Stimulated activated naive CD8-positive, alpha-beta T cell treated with anti-CD3 and anti-CD28 coated beads, Interleukin-15, amount 100 ng/mL, for 72 hours (primary cell): ENCODE measurements at places on chromosomes 6 and 20.

- DNase-seq: peak; percentile 8
Measured at GRCh38 chr20:13819885-13820645, 35.2 kb downstream of the NDUFAF5 start.

DNA sequence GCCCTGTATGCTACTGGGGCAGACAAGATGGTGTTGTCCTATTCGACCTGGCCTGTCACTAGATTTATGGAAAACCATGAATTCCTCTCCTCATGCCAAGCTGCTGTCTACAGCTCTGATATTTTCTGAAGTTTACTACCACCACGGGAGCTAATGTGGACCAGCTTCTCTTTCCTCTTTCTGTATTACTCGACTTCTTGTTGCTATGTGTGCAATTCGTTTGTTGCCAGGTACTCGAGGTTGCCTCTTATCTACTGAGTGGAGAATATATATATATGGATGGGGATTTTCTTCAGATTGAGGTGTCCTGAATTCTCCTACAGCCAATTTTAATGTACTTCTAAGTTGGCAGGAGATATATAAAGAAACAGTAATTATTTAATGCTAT is 34.7 kb downstream of the MAN1A1 start:
- DNase-seq: no peak

DNA sequence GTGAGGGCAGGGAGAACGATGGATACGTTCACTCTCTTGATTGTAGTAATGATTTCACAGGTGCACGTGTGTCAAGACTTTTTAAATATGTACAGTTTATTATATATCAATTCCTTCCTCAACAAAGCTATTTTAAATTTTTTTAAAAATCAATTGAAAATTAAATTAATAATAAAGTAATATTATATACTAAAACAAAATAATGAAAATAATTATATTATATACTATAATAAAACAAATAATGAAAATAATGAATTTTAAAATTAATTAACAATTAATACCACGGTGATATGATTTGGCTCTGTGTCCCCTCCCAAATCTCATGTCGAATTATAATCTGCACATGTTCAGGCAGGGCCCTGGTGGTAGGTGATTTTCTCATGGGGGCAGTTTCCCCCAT is 42.7 kb downstream of the ADGRF5 start:
- DNase-seq: no peak

GRCh38 chr6:115706324-115706723 is 354.4 kb downstream of the FRK start:
- no peak for DNase-seq

DNA sequence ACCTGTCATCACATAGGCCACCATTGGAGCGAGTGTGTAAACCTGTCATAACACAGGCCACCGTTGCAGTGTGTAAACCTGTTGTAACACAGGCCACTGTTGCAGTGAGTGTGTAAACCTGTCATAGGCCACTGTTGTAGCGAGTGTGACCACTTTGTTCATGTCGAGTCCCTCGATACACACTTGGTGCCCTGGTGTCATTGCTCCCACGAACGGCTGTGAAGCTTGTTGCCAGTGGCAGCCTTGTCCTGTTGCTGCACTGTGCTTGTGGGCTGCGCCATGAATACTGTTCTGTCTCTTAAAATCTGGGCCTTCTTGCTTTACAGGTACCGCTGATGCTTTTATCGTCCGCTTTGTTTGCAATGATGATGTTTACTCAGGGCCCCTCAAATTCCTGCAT is 61.4 kb upstream of the SLC22A1 start:
- DNase-seq: no peak

DNA sequence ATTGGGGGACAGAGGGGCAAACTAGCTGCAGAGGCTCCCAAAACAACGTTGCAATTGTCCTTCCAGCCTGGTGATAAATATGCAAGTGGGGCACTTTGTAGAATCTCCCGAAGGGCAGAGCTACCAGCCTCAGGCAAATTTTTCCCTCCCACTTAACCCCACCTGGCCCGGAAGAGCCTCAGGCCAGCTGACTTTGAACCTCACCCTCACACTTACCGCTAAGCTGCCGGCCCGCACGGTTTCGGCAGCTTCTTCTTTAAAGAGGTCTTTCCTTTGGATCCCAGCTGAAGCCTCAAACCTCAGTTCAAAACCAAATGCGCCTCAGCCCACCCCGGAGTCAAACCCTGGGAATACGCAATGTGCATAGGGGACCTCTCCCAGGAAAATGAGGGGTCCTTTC is 2.5 kb downstream of the OVOL2 start:
- no peak for DNase-seq

DNA sequence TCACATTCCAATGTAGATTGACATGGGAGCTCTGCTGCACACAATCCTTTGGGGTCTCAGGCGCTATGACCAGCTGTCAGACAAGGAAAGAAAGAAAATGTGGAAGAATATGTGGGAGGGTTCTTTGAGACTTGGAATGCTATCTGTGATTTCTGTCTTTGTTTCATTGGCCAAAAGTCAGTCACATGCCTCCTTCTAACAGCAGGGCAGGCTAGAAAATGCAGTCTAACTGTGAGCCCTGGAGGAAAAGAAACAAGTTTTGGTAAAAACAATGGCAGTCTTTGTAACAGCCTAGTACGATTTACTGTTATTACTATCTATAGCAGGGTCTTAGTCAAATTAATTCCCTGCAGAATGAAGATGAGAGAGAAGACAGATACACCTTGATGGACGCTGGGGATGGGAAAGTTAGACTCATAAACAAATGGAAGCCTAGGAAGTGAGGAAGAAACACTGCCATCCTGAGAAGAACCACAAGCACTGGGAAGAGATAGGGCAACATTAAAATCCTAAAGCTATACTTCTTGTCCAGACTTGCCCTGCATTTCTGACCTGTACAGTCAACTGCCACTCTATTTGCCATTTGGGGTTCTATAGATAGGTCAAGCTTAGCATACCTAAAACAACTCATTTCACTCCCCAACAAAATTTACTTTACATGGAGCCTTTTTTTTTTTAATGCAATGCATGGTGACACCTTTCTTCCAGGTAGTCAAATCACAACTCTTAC is 833.0 kb downstream of the KIF16B start:
- no peak for DNase-seq

GRCh38 chr20:2349801-2350200 is 30.9 kb upstream of the TGM6 start:
- no peak for DNase-seq

DNA sequence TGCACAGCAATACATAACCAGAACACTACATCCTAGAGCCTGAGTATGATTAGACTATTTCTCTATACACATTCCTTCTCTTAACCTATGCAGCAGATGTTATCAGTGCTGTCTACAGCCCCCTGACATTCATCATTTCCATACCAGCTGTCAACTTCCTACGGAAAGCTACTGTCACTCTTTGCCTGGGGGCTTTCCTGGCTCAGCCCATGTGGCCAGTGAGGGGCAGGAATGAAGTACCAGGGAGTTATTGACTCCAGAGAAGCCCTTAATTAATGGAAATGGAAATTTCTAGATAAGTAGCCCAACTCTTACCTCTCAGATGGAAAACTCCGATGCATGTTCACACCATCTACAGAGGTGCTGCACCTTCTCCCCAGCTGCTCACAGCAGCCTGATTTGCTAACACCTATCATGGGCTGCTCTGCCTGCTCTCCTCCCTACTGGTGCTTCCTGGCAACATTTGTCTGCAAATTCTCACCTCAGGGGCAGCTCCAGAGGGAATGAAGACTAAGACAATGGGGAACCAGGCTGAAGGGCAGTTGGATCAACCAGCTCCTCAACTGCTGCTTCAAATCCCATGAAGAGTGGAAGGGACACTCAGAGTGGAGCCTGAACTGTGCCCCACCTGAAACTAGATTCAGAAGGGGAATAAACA is 59.6 kb downstream of the LINC00237 start:
- DNase-seq: no peak

- peak; percentile 98 for DNase-seq
Measured at GRCh38 chr6:37819177-37819801, at the start of gene ZFAND3. ZFAND3 (plus strand) TSS chr6:37819727; CDS start chr6:37819946, 219 bp downstream.

DNA sequence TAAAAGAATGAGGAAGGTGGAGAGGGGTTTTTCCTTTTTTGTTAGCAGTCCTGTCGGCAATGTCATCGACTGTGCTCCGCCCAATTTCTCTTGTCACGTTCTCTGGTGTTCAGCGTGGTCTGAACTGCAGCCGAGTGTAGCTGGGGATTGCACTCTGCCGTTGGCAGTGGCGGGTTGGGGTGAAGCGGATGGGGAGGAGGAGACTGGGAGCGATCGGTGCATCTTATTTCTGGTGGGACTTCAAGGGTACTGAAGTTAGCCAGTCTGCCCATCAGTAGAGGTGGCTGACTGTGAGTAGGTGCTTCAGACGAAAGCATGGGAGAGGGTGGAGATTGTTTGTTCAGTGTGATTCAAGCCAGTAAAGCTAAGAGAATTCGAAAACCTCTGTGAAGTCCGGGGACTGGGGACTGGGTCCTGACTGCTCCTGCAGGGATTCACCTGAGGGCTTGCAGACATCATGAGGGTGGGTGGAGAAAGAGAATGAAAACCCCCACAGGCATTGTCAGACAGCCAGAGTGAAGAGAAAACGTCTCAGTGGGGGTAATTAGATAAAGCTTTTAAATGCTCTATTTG is 5.1 kb downstream of the RREB1 start:
- DNase-seq: peak; percentile 27

GRCh38 chr20:24339210-24339641 is 130.2 kb upstream of the SYNDIG1 start:
- DNase-seq: no peak

GRCh38 chr6:170046791-170047626 is 243.9 kb downstream of the DLL1 start:
- no peak for DNase-seq

DNA sequence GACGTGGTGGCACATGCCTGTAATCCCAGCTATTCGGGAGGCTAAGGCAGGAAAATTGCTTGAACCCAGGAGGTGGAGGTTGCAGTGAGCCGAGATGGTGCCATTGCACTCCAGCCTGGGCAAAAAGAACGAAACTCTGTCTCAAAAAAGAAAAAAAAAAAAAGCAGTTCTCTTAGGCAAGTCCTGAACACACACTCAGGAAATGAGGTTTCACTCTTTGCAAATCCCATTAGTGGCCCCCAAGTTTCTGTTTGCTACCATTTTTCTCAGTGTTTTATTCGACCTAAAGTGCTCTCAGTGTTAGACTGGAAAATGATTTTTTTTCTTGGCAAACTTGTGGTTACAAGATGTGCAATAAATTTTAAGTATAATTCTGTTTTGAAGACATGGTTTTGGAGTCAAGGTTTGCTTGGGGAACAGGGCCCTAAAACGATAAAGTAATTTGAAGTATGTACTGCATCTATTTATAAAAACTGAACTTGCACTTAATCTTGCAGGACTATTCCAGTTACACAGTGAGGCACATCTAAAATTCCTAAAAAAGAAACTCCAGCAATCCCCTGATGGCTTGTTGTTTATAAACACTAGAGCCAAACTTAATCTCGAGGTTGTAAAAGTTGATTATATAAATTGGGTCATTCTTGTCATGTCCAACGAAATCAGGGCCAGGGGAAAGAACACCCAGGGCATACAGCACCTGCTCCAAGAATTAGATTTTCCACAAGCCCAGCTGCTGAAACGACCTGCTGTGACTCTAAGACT is 42.6 kb downstream of the MAP1LC3A start:
- no peak for DNase-seq
